ENCODE measurements at places on chromosomes 7 and 10.

GRCh38 chr10:14975672-14976273 lies 16.6 kb downstream of the MEIG1 start:
- no peak for DNase-seq

DNA sequence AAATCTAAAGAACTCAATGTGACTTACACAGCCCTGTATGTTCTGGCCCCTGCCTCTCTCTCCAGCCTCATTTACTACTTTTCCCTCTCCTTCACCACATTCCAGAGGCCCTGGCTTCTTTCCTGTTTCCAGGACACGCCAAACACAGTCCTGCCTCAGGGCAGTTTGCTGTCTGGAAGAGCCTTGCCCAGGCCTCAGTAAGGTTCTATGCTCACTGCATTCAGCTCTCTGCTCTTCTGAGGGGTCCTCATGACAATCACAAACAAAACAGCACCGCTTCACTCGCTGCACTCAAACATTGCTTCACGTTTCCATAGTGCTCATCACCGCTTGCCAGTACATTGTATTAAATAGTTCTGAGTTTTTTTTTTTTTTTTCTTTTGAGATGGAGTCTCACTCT lies 35.1 kb upstream of the GARS1 start:
- no peak for DNase-seq

- no peak for DNase-seq
These were observed 167.2 kb upstream of the PPP2R2D start for GRCh38 chr10:131733596-131733995.

DNA sequence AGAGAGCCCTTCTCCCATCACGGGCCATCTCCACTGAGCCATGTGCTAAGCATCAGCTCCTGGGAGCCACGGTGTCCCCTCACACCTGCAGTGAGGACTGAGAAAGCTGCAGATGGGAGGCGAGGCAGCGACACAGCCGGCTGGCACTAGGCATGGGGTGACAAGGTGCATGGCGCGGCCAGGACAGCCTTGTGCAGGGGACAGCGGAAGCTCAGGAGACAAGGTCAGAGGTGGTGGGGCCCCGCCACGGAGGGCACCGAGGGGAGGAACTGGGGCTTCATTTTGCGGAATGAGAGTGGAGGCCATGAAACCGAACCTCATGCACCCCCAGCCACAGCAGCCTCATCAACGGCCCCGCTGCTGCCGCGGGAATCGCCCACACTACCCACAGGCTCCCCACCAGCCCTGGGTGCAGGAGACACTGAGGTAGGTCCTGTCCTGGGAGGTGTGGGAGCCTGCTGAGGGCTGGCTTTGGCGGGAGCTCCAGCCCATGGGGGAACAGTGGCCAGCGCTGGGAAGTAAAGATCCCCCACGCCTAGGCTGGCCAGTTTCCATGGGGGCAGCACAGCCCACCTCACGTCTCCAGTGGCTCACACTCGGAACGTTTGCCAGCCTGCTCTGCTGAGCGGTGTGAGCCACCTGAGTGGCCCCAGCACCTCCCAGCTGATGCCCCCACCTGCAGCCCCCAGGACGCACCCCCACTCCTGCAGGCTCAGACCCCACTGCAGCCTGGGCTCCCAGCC lies 71.2 kb upstream of the INSIG1 start:
- no peak for DNase-seq

GRCh38 chr10:44465401-44466115 lies 80.7 kb upstream of the CXCL12 start:
- no peak for DNase-seq

DNA sequence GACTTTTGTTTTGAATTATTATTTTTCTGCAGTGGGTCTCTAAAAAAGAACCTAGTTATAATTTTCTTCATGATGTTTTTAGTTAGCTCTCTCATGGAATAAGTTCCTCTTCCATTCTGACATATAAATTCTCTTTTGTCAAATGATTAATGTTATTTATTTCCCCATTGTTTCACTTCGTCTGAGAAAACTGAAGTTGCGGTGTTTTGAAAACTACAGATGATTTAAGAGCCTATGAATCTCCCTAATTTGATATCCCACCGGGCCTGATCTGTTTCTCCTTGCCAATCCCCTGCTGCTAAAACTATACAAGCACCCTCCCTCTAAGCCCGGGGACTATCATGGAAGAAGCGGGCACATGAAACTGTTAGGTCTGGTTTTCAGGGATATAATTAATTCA lies 41.4 kb downstream of the HTR7 start:
- no peak for DNase-seq

DNA sequence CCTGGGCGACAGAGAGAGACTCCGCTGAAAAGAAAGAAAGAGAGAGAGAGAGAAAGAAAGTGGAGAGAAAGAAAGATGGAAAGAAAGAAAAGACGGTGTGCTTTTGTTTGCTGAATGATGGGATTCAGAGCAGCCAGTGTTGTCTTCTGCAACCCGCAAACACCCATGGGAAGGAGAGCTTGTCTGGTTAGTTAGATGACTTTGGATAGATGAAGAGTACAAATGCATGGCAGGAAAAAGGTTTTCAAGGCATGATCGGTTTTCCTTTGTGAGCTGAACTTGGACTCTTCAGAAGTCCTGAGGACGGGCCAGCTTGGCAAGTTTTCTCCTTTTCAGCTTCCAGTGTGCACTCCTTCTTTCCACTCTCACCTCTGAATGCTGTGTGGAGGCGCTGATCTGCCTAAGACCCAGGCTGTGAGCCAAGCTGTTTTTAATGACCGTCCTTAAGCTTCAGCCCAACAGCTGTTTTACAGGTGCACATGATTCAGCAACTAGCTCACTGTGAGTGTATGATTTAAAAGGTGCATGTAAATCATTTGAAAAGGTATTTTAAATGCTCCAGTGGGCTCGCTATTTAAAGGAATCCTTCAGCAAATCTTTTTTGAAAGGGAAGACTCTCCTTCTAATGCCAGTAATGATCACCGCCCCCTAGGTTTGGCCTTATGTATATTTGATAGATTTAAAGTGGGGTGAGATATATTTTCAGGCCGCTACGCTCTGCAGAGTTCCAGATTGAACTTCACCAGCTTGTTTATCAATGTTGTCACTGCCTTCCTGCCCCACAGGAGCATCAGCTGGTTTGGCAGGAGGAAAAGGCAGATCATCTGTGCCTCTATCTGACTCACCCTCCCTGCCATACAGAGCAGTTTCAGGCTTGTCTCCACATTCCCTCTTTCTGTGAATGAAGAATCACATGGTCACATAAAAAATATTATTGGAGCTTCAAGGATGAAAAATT lies 115.0 kb downstream of the PLXDC2 start:
- DNase-seq, result no peak

GRCh38 chr7:17706734-17707133 lies 233.6 kb downstream of the SNX13 start:
- no peak for DNase-seq

DNA sequence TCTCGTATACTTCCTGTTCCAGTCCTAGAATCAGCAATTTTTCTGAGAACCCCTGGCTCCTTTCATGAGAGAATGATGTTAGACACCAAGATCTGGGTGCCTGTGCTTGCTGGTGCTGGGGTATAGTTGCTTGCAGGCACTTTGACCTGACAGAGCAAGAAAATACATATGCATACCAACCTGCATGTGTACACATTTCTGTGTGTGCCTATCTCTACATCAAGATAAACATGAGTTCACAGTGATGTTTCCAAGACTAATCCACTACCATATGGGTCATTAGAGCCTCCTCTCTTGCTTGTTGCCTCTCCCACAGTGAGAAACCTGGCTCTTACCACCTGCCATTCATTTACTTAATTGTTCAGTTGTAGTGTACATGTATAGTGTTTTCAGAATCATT lies 229.1 kb upstream of the IGFBP3 start:
- no peak for DNase-seq

- no peak for DNase-seq
These were observed 656.6 kb downstream of the LRMDA start for GRCh38 chr10:76088008-76088407.

- no peak for DNase-seq
These were observed 18.2 kb downstream of the MYOF start for GRCh38 chr10:93463723-93464476.

DNA sequence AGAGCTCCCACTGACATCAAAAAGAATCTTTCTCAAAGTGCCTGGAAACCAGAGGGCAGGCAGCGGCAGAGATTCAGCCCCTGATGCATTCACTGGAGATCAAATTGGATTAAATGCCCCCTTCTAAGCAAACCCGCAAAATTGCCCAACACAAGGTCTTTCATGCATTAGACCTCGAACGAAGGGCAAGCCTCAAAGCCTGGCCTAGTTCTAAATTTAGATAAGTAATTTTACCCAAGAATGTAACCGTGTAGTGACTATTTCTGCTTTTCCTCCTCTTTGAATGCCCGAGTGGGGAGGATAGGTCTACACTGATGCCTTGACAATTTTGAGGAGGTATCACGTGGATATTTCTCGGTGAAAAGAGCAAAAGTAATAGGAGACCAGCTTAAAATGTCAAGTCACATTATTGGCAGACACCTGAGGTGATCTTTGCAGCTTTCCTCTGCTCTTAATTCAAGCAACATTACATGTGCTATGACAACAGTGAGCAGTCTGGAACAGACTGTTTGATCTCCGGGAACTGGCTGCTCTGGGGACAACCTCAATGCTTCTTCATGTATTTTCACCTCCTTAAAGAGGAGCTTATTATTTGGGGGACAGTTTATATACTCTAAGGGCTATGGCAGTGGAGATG lies 1263.5 kb upstream of the AUTS2 start:
- no peak for DNase-seq

- no peak for DNase-seq
These were observed 78.1 kb downstream of the MYOF start for GRCh38 chr10:93404048-93404354.

- DNase-seq, result no peak
These were observed 19.6 kb upstream of the ADD3 start for GRCh38 chr10:109988212-109988596.

DNA sequence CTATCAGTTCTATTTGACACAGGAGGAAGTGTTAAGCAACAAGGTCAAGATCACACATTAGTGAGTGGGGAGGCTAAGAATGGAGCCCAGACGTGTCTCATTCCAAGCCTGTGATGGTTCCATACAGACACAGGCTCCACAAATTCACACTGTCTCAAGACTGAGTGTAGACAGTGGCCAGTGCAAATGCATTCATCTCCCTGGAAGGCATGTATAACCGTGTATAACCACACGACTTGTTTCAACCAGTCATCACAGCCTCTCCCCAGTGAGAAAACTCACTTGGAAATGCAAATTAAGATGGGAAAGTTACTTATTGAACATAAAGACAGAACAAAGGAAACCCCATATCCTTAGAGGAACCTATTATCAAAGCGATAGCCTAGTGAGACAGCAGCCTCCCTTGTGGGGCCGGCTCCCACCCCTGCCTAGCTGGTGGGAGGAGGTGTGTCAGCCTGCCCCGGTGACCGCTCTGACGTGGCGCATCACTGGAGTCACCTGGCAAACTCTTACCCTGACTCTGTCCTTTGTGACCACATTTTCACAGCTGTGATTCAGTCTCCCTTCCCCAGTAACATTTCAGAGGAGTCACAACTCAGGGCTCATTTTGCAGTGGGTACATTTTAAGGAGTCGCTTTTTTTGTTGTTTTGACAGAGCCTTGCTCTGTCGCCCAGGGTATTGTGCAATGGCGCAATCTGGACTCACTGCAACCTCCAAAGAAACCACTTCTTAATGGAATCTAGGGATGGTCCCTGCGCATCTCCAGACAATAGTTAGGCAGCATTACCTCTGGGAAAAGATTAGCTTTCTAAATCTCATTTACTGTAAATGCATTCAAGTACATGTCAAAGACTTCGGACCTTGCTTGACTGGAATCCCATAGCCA lies 126.6 kb upstream of the PARD3 start:
- no peak for DNase-seq

DNA sequence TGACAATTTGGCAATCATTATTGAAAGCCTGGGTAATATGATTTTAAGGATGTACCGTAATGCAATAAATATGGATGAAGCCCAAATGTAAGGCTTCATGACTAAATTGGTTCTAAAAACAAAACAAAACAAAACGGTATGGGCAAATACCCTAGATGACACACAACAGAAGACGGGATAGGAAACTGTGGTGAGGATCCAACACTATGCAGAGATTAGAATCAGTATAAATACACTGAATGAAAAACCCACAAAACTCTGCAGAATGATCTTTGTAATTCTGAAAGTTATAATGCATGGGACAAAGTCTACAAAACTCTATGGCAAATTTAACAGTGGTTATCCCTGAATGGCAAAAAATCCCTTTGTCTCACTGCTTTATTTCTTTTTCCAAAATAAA lies 57.6 kb downstream of the MALSU1 start:
- no peak for DNase-seq

- DNase-seq, result no peak
These were observed 93.7 kb upstream of the DNAAF5 start for GRCh38 chr7:632831-633210.

GRCh38 chr10:71396711-71397295 lies at the start of gene CDH23:
Gene CDH23, plus strand, starts transcription at chr10:71396920. Its CDS starts 42,912 bp downstream, at chr10:71439832.
- DNase-seq, result no peak

DNA sequence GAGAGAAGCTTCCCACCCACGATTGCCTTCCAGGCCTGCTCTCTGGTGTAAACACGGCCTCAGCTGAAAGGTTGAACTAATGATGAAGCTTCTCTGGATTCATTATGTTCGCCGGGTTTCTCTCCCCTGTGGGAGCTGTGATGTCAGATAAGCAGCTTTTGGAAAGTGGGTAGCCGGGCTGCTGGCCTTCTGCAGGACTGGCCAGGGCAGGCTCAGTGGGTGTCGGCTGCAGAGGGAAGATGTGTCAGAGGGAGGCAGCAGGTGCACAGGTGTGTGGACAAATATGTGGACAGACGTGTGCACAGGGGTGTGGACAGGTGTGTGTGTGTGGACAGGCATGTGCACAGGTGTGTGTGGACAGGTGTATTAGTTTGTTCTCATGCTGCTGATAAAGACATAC lies 28.5 kb upstream of the PSMG3 start:
- DNase-seq, result no peak

GRCh38 chr10:71721313-71721712 lies 1.7 kb upstream of the C10orf105 start:
- DNase-seq, result no peak

- no peak for DNase-seq
These were observed 13.2 kb downstream of the CALML5 start for GRCh38 chr10:5485948-5486852.

- DNase-seq, result no peak
These were observed 7.4 kb upstream of the ZMYND11 start for GRCh38 chr10:127612-128432.

DNA sequence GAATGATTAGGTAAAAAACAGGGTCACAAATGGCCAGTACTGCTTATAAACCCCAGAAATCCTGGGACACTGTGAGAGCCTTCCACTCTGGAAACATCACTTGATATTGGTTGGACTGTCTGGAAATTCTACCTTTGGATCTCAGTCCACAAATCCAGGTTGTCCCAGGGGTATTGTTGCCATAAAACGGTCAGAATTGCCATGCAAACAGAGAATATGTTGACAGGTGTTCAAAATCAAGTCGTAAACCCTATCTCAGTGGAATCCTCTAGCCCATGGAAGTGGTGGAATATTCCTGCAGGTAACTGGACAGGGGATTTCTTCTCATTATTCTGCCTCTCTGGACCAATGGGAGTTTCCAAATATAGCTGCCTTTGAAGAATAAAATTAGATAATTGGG lies 31.2 kb upstream of the KCTD7 start:
- DNase-seq, result no peak

Data from activated CD8-positive, alpha-beta memory T cell treated with anti-CD3 and anti-CD28 coated beads for 1 hour (primary cell).